NCI-H187 treated with DMSO at 0.1 percent for 48 hours (cell line): ENCODE measurements at places on chromosomes 3 and 15.

DNA sequence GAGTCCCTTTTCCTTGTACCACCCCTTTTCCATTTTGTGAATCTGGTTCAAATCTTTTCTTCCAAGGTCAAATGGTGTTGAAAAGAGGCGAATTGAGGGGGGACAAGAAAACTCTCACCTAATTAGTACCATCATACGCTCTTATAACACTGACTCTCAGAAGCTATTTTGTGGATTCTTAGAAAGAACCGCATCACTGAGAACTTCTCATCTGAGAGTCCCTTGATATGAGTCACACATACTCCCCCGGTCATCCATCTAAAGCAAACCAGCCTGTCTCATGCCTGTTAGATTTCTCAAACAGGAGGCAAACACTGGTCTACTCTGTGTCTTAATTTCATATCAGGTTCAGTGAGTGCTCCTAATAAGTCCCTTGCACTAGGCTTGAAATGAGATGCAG is 76.5 kb upstream of the SPRED1 start:
- no peak for DNase-seq

GRCh38 chr3:141505166-141505565 is 18.3 kb downstream of the RASA2 start:
- DNase-seq, result no peak

GRCh38 chr3:150062492-150062891 is 91.8 kb upstream of the PFN2 start:
- DNase-seq, result no peak

DNA sequence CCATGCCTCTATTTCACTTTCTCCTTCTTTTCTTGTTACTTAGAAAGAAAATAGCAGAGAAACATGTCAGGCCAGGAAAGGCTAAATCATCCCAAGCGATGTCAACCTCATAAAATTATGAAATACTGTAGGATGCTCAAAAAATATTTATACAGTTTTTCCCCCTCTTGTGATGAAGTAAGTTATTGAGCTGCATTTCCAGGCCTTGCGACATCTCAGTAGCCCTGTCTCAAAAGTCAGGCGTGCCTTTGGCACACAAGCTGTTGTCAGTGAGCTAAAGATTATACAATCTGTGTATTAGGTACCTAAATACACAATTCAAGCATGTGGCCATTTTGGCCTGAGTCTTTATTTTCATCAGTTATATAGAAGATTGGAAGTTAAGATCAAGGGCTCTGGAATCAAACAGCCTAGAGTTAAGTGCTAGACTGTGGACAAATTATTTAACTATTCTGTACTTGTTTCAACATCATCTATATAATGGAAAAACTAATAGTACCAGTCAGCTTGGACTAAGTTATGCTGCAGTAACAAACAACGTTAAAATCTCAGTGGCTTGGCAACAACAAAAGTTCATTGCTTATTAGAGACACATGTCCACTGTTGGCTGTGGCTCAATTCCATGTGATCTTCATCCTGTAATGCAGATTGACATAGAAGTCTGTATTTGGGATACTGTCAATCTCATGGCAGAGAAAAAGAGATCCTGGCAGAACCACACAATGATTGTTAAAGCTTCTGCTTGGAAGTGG is 406.4 kb upstream of the PROK2 start:
- DNase-seq, result no peak

GRCh38 chr3:129829640-129830039 is 63.9 kb downstream of the TMCC1 start:
- DNase-seq, result no peak

GRCh38 chr15:48176112-48176511 is 2.0 kb downstream of the MYEF2 start:
- no peak for DNase-seq

- no peak for DNase-seq
Measured at GRCh38 chr3:120161902-120162301, 67.7 kb upstream of the GSK3B start.

DNA sequence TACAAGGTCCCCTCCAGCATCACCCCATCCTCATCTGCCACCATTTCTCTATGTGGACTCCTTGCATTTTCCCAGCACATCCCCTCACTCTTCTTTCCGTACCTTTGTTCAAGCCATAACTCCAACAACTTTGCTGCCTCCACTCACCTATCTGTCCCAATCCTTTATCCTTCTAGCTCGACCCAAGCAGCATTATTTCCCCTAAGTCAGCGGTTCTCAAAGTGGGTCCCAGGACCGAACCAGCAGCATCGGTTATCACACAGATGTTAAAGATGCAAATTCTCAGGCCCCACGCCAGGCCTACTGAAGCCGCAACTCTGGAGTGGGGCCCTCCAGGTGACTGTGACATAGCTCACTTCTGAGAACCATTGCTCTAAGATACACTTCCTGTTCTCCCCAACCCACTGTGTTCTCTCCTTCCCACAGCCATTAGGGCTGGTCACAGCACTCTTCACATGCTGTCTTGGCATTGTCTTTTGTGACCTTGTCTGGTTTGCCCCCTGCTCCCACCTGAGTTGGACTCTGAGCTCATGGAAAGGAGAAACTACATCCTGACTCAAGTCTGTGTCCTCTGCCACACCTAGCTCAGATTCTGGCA is 56.2 kb downstream of the AAGAB start:
- no peak for DNase-seq

DNA sequence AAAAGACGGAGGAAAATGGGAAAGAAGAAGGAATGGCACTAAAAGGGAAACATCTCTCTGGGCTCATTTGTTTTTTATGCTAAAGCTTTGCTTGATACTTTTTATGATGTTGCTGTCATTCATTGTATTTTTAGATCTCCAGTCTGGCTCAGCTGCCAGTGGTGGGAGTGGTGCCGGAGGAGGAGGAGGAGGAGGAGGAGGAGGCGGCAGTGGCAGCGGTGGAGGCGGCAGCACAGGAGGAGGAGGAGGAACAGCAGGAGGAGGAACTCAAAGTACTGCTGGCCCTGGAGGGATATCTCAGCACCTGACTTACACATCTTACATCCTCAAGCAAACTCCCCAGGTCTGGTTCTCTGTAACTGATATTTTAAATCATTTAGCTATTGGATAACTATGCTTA is 49.6 kb downstream of the MAP6D1 start:
- DNase-seq, result no peak

GRCh38 chr3:22308871-22309270 is 557.9 kb upstream of the ZNF385D start:
- DNase-seq, result no peak

DNA sequence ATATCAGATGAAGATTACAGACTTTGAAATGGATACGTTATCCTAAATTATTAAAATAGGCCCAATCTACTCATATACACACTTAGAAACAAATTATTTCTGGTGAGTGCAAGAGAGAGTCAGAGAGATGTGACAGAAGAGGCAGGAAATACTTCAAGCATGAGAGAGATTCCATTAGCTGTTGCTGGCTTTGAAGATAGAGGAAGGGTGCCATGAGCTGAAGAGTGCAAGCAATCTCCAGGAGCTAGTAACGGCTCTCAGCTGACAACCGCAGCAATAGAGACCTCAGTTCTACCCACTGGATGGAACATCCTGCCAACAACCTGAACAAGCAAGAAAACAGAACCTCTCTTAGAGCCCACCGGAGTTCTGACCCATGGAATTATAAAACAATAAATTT is 270.7 kb upstream of the SLITRK3 start:
- DNase-seq, result no peak

- DNase-seq, result no peak
Measured at GRCh38 chr15:100728371-100729201, 126.2 kb downstream of the ASB7 start.
